Foreskin fibroblast (primary cell): ENCODE measurements at places on chromosomes 3 and 15.

DNA sequence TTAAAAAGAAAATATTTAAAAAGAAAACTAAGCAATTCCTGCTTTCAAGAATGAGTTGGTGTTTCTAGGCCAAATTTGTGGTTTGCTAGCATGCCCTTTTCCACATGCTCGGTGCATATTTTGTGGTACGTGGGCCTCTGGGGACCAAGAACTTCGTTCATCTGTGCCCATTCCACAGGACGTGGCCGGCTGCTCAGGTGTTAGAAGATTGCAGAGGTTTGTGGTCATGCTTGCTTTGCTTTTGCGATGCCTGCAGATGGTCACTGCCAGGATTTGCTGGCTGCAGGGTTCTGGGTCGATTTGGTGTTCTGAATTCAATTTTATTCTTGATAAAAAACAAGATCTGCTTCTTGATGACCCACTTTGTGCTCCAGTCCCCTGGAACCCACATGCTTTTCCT, 7.5 kb downstream of the PSTPIP1 start:
- no peak for DNase-seq

DNA sequence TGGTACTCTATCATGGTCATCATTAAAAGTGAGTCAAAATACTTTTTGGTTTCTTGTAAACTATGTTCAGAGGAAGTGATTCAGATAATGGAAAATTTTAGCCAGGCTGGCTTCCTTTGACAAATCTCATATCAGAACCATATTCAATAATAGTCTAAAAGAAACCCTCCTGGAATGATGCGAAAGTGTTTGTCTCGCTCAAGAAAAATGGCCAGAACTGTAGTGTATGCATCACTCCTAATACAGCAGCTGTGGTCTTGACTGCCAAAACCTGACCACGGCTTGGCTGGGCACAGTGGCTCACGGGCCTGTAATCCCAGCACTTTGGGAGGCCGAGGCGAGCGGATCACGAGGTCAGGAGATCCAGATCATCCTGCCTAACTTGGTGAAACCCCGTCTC, 35.6 kb upstream of the KCNMB2 start:
- no peak for DNase-seq

GRCh38 chr15:80160570-80161156, 7.9 kb downstream of the FAH start:
- DNase-seq = peak; percentile 96

GRCh38 chr15:89017370-89018066, 70.7 kb upstream of the ABHD2 start:
- DNase-seq = peak; percentile 83

- DNase-seq = no peak
Observed at GRCh38 chr3:150975992-150976368, 3.5 kb upstream of the CLRN1 start.

- peak; percentile 89 for DNase-seq
Observed at GRCh38 chr3:70982700-70983140, 600.8 kb downstream of the FOXP1 start.

- DNase-seq = no peak
Observed at GRCh38 chr3:197942956-197943556, 6.9 kb upstream of the RPL35A start.

DNA sequence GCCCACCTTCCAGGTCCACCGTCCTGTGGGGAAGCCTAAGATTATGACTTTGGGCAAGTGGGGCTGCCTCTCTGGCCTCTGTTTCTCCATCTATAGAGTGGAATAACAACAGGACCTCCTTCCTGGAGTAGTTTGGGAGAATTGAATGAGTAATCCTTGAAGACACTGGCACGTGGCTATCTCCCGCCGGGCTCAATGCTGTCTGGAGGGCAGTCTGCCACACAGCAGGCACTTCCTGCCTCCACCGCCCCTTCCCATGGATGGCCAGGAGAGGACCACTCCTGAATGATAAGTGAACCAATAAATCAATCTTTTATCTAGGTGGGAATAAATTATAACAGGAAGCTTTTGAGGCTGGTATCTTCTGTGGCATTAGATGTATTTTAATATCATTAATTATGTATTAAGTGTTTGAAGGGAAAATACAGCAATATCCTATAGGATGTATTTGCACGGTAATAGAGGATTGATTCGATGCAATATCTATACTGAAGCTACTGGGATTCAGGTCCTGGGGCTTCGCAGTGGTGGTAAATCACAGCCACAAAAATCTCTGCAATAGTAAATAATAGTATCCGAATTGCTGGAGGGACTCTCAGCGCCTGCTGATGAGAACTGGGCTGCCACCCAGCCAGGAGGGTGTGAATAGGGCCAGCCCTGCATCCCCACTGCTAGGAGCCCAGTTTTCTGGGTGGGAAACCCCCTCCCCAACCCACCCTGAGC, 15.9 kb downstream of the MEGF11 start:
- no peak for DNase-seq

- no peak for DNase-seq
Observed at GRCh38 chr3:70606018-70606417, 293.6 kb upstream of the MDFIC2 start.

GRCh38 chr3:18444595-18445400, 19.7 kb upstream of the SATB1 start:
- peak; percentile 49 for DNase-seq

DNA sequence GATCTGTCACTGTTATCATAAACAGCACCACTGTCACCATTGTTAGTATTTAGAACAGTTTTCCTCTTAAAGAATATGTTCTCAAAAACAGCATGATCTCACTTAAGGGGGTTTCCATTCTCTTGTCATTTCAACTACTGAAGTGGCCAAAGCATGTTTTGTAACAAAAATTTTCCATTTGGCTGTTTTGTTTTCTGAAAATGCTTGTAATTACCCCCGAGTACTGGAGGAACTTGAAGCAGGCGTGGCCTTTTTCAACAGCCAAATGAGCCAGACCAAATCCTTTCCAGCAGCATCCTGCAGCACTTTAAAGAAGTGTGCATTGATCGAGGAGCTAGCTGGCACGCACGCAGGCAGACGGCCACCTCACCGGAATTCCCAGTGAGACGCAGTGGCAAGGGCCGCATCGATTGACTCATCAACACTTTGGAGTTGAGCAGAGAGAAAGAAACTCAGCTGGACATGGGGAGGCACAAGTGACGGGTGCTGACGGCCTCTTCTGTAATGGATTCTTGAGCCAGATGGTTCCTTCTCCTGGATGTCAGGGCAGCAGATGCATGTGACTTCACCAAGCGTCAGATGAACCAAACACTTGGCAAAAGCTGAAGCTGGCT, 234.3 kb upstream of the IGF1R start:
- DNase-seq = peak; percentile 5

- no peak for DNase-seq
Observed at GRCh38 chr3:155211940-155212339, 81.5 kb downstream of the STRIT1 start.

GRCh38 chr15:52379395-52380106, 83.9 kb upstream of the MYO5C start:
- no peak for DNase-seq

DNA sequence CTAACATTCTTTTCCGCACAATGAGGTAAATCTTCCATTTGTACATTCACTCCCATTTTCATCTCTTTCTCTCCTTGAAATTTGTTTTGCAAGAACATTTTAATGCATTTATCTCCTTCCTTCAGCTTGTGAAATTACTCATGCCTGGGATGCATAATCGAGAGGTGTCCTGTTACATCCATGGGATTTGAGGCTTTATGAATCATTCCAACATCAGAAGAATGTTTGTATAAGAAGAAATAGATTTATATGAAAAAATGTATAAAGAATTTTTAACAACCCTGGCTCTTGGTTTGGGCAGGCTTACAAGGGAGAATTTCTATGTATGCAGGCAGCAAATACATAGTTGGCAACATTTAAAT, 93.2 kb upstream of the MBNL1 start:
- peak; percentile 91 for DNase-seq

- no peak for DNase-seq
Observed at GRCh38 chr3:141933421-141934300, 57.2 kb downstream of the ATP1B3 start.

DNA sequence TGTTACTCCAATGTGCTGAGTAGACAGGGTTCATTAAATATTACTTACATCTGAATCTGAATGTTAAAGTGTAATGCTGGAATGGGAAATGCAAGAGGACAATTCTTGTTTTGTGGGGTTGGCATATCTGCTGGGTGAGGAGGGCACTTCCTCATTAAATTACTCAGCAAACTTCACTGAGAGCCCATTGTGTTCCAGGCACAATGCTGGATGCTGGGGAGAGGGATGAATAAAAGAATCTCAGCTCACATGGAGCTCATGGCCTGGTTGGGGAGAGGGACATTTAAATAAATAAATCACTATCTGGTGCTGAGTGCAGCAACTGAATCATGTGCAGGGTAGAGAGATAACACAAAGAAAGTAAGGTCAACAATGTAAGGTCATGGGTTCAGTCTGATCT, 199.2 kb upstream of the CFAP20DC start:
- DNase-seq = no peak

GRCh38 chr3:51605938-51606337, 65.1 kb upstream of the TEX264 start:
- no peak for DNase-seq

DNA sequence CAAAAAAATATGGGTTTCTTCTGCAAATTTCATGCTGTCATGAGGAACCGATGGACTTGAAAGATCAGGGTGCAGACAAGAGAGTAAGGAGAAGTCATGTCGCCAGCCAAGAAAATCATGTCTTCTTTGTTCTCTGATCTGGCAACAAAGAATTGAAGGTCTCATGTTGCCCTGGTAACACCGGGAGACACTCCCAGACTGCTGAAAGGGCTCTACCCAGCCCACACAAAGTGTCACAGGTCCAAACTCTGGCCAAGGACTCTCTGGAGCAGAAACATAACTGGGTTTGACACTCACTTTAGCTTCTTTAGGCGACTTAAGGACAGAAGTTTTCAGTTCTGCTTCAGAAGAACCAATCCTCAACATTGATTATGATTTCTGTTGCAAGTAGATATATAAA, 42.9 kb downstream of the SIDT1 start:
- DNase-seq = no peak

- DNase-seq = peak; percentile 94
Observed at GRCh38 chr15:84600331-84600686, 500 bp upstream of the ZSCAN2 start.

DNA sequence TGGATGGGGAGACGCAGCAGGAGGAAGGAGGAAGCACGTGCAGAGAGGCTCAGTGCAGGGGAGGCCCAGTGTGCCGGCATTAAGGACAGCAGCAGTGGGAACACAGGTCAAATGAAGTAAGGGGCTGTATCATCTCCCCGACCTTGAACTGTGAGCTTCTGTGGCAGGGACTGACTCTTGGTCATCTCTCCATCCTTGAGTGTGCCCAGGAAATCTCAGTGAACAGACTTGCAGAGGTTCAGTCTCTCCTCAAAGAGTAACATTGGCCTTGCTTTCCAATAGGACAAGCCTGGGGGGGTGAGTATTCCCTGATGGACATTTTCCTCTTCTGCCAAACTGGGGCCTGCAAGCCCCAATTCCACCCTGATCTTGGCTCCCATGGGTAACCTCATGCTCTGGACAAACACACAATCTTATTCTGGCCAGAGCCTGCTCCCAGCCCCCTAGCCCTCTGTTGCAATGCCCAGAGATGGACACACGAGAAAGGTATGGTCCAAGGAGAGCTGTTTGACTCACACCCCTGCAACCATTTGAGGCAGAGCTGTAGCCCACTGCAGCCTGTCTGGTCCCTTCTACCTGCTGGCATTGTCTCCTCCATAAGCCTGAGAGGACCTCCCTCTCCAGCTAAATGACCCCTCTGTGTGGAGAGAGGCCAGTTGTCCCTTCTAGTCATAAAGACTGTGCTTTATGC, 50.9 kb downstream of the TLE3 start:
- no peak for DNase-seq

GRCh38 chr3:59608356-59608755, 558.5 kb upstream of the CFAP20DC start:
- no peak for DNase-seq

DNA sequence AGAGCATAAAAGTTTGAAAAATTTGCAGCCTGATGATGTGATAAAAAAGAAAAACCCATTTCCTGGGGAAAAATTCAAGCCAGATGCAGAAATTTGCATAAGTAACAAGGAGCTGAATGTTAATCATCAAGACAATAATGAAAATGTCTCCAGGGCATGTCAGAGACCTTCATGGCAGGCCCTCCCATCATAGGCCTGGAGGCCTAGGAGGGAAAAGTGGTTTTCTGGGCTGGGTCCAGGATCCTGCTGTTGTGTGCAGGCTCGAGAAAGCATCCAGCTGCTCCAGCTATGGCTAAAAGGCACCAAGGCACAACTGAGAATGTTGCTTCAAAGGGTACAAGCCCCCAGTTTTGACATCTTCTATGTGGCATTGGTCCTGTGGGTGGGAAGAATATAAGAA, 1014.0 kb downstream of the SI start:
- no peak for DNase-seq

DNA sequence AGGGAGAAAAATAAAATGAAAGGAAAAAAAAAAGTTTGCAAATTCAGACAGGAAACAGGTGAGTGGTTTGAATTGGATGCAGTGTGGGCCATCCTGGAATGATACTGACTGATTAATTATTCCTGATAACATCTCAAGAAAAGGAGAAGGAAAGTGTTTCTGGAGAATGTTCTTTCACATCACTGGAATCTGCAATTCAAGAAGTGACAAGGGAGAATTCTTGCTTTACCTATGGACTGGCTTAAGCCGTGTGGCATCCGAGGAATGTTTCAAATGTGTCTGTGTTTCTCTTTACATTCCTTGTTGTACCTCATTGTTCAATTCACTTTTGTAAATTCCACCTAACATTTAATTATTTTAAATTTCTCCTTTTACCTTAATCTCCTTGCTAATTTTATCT, 465.0 kb downstream of the EPHB1 start:
- DNase-seq = no peak

GRCh38 chr3:118067439-118067838, 967.2 kb downstream of the IGSF11 start:
- no peak for DNase-seq

DNA sequence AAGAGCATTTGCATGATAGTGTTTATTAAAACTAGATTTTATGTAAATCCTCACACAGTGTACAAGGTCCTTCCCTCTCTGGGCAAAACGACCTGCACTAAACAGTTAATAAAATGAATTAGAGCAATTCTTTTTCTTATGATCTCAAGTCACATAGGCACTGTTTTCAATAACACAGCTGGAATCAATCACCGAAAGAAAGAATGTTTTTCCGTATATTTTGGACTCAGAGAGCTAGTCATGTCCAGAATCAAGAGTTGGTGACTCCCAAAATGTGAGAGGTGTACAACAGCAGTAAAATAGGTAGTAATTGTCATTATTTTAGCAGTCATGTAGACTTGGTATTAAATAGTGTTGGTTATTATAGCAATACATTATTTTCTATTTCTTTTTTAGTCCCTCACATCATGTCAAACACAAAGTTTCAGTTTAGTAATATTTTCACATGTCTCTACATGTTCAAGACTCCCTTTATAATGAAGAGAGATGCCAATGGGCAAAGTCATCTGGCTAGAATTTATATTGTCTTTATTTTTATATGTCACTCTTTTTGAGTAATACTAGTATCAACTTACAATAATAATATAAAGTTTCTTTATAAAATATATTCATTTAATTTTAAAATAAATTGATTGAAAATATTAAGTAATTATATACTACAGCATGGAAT, 448.6 kb upstream of the CDIN1 start:
- peak; percentile 26 for DNase-seq
